Neuronal stem cell (in vitro differentiated cells): ENCODE measurements at places on chromosomes 1 and 21.

GRCh38 chr1:78894811-78895210, 111.7 kb downstream of the ADGRL4 start:
- DNase-seq, result no peak

DNA sequence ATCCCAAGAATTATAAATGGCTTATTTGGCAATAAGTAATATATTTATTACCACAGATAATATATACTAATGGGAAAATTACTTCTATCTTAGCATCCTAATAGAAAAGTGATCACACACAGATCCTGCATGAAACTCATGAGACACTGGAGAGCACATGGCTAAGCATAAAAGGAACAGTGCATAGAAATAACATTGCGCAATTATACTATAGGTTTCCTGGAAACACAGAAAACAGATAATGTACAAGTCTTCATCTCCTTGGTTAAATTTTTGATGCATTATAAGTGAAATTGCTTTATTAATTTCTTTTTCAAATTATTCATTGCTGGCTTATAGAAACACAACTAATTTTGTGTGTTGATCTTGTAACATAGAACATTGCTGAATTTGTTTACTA, 210.4 kb downstream of the USH2A start:
- no peak for DNase-seq

GRCh38 chr21:38898422-38899096, 92.8 kb downstream of the ETS2 start:
- DNase-seq, result no peak

DNA sequence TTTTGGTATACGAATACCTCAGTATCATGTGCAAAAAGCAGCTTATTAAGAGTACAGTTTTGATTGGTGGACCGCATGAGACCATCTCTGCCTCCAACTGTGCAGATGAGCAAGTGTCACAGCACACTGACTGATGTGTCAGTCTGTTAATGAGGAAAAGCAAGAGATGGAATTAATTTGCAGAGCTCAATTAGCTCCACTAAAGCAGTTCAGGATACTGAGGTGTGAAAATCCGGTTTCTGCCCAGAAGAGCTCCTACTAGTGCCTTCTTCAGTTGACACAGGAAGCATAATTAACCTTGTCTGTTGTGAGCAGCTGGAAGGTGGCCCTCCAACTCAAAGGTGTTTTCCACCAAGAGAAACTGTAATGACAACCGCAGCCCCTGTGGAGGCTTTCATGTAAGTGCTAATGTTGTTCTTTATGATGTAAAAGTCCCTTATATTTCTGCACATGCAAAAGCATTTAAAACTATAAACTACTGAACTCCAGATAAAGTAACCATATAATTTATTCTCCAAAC, 44.3 kb downstream of the PCNX2 start:
- DNase-seq, result no peak

- no peak for DNase-seq
These were observed 1.8 kb downstream of the LAMC1 start for GRCh38 chr1:183025010-183025337.
